ENCODE measurements at places on chromosomes 5 and 9. TPM values are rescaled to one million over a fixed set of nuclear protein-coding genes. Genes with fewer than 3 reads are reported as not detected.
A peak's percentile ranks its signal among the peaks of the same experiment; 100 is the strongest.

- DNase-seq = no peak
These were observed 56.4 kb upstream of the BOD1 start for GRCh38 chr5:173672891-173673290.

DNA sequence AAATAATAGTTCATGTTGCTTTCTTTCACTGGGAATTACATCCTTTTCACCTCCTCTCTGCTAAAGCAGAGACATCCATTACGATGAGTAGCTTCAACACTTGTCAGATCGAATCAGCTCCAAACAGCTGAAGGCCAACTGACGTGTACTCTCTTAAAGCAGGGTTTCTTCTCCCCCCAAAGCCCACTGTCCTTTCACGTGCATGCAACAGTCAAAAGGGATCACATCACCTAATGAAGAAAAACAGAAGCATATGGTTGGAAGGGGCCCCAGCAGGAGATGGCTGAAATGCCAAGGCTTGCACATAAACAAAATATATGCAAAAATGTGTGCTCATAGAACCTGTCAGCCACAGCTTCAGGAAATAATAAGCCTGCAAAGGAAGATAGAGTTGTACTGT is 421.6 kb downstream of the ANXA1 start:
- no peak for DNase-seq

DNA sequence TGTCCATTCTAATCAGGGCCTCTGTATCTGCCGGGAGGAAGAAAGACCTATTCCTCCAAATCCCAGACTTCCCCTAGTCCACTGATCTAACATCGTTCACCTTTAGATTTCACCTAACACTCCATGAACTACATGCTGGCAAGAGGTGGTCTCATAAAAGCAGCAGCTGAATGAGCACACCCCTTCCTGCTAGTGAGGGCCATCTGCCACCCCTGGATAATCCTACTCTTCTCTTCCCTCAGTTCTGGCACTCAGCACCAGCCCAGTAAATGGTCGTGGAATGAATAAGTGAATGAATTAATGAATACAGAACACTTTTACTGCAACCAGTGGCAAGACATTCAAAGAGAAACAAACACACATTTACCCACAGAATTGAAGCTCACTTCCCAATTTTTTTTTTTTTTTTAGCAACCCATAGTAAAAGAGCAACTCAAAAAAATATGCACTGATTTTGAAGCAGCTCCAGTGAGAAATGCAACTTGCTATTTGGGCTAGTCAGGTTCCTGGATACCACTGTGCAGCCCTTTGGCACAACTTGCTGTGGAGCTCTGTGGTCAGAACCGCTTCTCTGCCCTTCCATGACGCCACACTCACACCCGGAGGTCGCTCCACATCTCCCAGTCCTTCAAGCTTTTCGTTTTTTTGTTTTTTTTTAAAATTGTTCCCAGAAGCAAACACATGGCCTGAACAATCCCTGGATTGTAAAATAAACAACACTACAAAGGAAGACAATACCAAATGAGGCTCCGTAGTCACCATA is 6.2 kb downstream of the RNF183 start:
- no peak for DNase-seq

DNA sequence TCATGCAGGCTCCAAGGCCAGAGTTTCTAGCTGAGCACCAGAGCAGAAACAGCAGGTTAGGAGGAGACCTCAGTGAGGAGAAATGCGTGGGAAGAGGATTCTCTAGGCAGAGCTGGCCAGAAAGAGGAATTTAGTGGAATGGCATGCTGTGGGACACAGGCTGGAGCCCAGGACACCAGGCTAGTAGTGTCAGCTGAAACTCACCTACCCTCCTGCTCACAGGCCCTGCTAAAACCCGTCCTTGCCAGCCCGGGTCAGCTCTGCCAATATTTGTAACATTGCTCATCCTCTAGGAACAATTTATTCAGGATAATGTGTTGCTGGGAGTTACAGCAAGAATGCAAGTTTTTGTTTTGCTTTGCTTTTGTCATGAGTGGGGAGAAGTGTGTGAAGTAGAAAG is 40.2 kb upstream of the AGXT2 start:
- DNase-seq = no peak

- peak; percentile 38 for DNase-seq
These were observed 87.9 kb upstream of the FAM169A start for GRCh38 chr5:74953937-74954720.

GRCh38 chr5:91403438-91403837 is 20.3 kb upstream of the ARRDC3 start:
- DNase-seq = no peak

DNA sequence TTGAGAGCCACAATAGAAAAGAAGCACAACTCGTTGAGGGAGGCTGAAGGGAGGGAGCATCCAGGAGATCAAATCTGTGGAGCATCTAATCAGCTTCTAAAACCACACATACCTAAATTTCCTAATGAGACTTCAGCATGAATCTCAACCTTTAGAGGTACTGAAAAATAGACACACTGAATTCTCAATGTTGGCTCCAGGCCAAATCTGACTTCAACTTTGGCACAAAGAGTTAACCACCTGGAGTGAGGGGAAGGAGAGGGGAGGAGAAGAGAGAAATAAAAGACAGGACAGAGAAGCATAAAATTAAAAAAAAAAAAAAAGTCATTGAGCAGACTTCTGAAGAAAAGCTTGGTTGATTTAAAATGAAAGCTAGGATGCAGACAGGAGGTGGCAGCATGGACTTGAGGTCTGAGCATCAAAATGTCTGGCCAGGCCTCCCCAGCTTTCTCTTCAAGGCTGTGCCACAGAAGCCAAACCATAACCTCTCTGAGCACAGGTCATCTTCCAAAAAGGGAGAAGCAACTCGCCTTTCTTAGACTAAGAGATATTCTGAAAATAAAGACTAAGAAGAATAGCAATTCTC is 205.6 kb downstream of the DENND1A start:
- DNase-seq = no peak

- DNase-seq = no peak
These were observed 18.5 kb downstream of the MRPS27 start for GRCh38 chr5:72301557-72301956.

DNA sequence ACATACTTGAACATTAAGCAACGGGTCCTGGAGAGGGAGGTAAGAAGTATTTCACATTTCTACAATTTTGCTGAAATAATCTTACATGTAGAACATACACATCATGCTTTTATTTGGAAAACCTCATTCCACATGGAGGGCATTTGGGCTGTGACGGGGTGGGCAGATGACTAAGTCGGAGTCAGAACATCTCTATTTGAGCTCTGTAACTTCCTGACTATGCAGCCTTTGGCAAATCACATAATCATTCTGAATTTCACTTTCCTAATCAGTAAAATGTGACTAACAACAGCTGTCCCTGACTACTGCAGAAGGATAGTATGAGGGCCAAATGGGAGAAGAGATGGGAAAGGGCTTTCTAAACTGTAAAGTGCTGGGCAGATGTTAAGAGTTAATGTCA is 17.1 kb upstream of the IL6ST start:
- peak; percentile 77 for DNase-seq

DNA sequence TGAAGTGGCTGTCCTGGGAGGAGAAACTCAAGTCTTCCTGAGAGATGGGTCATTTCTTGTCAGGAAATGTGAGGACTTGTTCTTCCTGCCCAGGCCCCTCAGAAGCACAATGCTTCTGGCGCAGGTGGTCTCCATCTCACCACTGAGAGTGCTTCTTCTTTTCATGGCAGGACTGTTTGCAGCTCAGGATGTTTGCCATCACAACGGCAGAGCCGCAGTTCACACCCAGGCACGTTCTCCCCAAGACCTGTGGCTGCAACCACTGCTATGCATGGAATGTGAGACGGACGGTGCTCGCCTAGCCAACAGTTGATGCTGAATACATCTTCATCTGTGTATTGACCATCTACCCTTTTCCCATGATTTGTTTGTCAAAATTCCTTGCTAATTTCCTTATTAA is 216.3 kb downstream of the GADD45G start:
- peak; percentile 64 for DNase-seq

- DNase-seq = peak; percentile 12
These were observed 386.0 kb upstream of the GRIN3A start for GRCh38 chr9:102124465-102124864.

DNA sequence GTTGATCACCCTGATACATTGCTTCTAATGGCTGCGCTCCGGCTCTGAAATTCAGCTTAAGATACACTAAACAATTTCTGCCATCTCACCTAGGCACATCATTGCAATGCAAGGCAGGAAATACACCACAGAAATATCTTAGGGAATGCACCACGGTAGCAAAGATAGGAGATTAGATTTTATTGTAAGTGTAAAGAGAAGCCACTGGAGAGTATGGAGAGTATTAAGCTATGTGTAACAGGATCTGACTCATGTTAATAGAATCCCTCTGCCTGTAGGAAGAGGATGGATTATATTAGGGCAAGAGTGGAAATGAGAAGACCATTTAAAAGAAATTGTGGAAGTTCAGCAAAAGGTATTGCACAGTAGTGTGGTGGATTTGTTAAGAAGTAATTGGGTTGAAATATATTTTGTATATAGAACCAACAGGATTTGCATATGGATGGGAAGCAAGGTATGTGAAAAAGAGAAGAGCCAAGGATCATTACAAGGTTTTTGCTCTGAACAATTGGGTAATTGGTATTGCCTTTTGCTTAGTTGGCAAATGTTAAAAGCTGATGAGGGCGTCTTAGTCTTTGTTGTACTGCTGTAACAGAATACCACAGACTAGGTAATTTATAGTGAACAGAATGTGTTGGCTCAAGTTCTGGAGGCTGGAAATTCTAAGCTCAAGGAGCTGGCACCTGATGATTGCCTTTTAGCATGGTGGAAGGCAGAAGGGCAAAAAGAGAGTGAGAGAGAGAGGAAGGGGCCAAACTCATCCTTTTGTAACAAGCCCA is 636.1 kb downstream of the PSAT1 start:
- peak; percentile 96 for DNase-seq

- no peak for DNase-seq
These were observed 128.5 kb downstream of the RGS3 start for GRCh38 chr9:113591899-113592625.

- DNase-seq = no peak
These were observed 98.7 kb upstream of the SLC28A3 start for GRCh38 chr9:84439250-84439649.

- peak; percentile 85 for DNase-seq
These were observed 28.2 kb upstream of the CPLX2 start for GRCh38 chr5:175842951-175843793.

DNA sequence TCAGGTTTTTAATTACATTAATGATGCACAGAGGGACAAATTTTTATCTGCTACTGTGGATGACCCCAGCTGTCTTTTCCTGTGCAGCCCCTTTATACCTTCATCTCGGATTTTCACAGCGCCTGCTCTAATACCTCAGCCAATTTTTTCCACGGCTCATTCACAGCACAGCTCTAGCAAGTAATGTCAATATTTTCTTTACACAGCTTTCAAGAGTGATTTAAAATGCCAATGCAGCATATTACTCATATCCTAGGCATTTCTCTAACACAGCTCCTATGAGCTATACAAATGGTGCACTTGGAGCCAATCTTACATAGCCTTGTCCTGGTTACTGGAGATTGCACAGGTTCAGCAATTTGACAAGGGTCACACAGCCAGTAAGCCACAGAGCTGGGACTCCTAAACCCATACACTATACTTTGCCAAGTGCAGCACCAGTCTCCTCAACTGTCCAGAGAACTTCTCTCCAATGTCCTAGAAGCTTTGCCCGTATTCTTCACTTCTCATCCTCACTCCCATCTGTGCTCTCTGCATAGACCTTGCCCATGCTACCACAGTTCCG is 661.8 kb downstream of the DTWD2 start:
- peak; percentile 47 for DNase-seq

DNA sequence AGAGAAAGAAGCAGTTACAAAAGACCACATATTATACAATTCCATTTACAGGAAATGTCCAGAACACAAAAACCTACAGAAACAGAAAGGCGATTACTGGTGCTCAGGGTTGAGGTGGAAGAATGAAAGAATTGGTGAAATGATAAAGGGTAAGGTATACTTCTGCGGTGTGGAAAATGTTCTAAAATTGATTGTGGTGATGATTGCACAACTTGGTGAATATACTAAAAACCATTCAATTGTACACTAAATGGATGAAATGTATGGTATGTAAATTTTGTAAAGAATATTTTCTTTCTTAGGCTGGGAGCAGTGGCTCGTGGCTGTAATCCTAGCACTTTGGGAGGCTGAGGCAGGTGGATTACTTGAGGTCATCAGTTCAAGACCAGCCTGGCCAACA is 72.3 kb downstream of the UBAP2 start:
- no peak for DNase-seq

DNA sequence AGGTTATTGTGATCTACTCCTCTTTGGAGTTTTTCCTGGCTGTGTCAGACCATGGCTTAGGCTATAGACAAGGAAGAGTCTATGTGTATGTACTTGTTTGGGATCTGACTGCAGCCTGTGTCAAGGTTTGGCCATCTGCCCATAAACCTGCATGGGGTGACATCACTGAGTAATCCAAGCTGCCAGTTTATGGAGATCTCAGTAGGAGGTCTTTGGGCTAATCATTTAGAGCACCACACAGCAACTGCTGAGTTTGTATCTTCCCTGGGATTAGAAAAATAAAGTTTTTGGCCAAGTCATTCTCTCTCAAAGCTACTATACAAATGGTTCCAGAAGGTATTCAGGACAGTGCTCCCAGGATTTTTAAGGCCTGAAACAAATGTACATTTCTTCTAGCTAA is 65.5 kb upstream of the HSPB3 start:
- DNase-seq = peak; percentile 92

GRCh38 chr5:7781899-7782298 is 69.0 kb downstream of the CFAP90 start:
- no peak for DNase-seq

DNA sequence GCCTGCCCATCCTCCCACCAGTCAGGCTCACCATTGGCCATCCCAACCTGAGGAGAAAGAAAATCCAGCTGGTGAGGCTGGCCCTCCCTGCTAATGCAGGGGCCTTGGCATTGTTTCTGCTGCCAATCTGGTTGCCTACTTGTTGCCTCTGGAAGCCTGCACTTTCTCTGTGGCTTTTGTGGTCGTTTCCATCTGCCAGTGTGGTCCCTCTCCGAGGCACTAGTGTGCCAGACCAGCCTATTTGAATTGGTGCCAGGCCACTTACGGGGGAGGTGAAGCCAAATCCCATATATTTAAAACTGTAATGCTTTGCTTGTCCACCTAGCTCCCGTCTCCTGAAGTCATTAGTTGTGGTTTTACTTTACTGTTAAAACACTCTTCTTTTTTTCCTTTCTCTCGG is 213.4 kb upstream of the ADAMTSL1 start:
- DNase-seq = peak; percentile 86

- DNase-seq = peak; percentile 10
These were observed 97.9 kb downstream of the YIPF5 start for GRCh38 chr5:144072518-144072927.

GRCh38 chr9:8179381-8180053 is 379.9 kb upstream of the DMAC1 start:
- no peak for DNase-seq

GRCh38 chr5:132557478-132558172 is 848 bp downstream of the RAD50 start:
- peak; percentile 65 for DNase-seq

The C5orf34 gene
- total RNA-seq = 18.8 TPM

The GABRA6 gene
- not detected for total RNA-seq

The PRLR gene
- 0.36 TPM for total RNA-seq

The CXCL14 gene
- not detected for total RNA-seq

The COQ4 gene
- 70.0 TPM for total RNA-seq

The CBY3 gene
- not detected for total RNA-seq

The IFNA21 gene
- total RNA-seq = not detected

The ENTREP1 gene
- total RNA-seq = 1.7 TPM

The SELENOP gene
- 5.3 TPM for total RNA-seq

The SHISAL2B gene
- total RNA-seq = not detected

The CAMK2A gene
- total RNA-seq = 1.3 TPM

The TARS1 gene
- total RNA-seq = 267 TPM

The HIGD2A gene
- total RNA-seq = 186 TPM

The C9 gene
- not detected for total RNA-seq

The TYRP1 gene
- total RNA-seq = 3.4 TPM

The RMND5B gene
- 32.0 TPM for total RNA-seq

The QRFP gene
- not detected for total RNA-seq

The SPINK13 gene
- not detected for total RNA-seq

The PCDHB16 gene
- total RNA-seq = 7.9 TPM

Measured in A172 (cell line).